ENCODE measurements at places on chromosomes 13 and 19.

GRCh38 chr13:39522329-39522728 lies 80.7 kb downstream of the LHFPL6 start:
- DNase-seq, result no peak

DNA sequence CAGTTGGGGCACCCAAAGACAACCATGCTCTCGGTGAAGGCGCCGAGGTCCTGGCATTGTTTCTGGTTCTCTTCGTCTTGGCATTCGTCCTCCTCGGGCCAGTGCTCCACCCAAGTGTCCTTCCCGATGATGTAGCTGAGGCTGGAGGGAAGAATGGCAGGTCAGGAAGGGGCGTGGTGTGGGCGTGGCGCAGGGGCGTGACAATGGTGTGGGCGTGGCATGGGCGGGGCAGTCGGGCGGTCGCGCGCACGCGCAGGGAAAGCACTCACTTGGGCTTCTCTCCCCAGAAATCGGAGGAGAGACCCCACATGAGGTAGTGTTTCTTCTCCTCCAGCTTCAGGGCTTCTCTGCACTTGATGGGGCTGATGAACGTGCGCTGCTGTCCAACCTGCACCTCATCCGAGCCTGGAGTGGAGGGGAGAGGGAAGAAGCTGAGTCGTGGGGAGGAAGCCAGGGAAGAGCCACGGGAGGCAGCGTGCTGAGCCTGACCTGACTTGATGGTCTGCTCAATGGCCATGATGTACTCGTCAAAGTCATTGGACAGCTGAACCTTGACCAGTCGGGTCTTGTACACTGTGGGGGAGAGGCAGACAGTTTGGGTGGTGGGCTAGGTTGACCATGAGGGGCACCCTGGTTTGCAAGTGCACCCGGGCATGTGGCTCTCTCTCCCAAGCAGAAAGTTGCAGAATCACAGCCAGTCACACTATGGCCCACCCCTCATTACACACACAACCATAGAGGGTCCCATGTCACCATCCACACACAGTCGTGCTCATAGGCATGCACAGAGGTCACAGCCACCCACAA lies 8.1 kb upstream of the TNFSF14 start:
- DNase-seq, result no peak

DNA sequence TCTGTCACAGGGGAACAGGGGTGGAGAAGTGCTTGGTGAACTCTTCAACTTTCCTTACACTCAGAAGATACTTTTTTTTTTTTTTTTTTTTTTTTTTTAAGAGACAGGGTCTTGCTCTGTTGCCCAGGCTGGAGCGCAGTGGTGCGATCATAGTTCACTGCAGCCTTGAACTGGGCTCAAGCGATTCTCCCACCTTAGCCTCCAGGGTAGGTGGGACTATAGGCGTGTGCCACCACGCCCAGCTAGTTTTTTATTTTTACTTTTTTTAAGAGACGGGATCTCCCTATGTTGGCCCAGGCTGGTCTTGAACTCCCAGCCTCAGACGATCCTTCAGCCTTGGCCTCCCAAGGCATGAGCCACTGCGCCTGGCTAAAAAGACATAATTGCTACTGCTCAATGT lies 11.5 kb downstream of the CEBPG start:
- DNase-seq, result no peak

DNA sequence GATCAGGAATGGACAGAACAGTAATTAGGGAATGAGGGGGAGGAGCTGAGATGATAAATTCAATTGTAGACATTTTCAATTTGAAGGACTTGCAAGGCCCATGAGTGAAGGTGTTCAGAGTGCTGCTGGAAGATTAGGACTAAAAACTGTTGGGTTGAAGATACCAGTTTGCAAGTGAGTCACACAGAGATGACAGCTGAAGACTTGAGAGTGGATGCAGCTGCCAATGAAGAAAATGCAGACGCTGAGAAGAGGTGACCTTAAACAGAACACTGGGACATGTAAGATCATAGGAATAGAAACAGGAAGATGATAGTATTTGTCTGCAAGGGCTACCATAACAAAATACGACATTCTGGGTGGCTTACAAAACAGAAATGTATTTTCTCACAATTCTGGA lies 1716.5 kb upstream of the SLC10A2 start:
- no peak for DNase-seq

DNA sequence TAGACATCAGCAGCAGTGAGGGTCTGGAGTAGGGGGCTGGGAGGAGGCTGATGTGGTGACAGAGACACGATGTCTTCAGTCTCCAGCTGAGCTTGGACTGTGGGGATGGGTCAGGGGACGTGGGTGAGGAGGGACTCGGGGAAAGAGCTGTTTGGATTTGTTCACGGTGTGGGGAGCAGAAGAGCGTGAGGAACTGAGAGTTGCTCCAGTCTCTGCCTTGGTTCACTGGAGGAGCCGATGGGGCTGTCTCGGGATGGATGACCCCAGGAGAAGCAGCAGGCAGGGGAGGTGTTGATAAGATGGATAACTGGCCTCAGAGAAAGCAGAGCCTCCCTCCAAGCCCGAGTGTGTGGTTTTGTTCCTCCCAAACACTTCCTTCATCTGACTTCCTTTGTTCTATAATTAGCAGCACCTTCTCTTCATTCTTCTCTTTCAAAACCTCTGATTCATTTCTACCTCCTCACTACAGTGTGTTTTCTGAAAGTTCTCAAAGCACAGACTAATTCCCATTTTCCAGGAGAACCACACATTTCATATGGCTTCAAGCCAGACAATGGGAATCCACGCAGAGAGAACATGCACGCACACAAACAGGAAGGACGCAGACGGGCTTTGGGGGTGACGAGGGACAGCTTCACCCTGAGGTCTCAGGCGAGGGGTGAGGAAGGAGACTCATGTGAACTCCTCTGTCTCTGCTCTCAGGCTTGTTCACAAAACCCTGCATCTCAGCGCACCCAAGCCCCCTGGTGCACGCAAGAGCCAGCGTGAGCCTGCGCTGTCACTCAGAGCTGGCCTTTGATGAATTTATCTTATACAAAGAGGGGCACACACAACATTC lies 18.6 kb downstream of the LAIR2 start:
- DNase-seq, result no peak

DNA sequence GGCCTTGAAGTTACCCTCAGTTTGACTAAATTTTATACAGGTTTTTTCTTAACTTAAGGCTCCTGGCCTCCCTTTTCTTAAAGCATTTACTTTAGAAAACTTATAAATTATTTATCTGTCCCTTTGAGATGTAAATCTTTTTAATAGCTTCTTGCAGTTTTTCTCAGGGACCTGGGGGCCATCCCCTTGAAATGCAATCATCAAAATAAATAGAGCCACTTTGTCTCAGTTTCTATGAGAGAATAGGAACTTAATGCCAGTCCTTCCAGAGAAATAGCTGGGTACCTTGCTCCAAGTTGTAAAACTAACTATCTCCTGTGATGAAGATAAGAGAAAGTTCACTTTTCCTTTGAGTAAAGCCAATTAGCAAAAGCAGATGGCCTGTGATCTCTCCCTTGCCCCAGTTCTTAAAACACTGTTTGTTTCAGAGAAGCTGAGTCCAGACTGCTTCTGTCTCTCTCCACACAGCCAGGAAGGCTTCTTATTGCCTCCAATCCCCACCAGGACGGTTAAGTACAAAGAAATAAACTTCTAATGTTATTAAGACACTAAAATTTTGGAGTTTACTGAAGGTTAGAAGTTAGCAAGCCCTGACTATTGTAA lies 913.1 kb downstream of the OLFM4 start:
- DNase-seq, result no peak

DNA sequence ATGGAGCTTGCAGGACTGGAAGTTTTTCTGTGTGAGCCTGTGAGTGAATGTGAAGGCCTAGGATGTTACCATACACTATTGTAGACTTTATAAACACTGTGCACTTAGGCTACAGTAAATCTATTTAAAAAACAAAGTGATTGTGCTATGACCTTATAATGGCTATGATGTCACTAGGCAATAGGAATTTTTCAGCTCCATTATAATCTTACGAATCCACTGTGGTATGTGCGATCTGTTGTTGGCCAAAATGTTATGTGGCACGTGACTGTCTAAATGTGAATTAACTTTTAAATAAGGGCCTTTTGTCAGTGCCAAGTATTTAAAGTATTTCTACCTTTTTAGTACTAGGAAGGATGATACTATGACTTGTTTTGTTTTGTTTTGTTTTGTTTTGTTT lies 54.9 kb downstream of the DPY19L3 start:
- DNase-seq, result no peak

DNA sequence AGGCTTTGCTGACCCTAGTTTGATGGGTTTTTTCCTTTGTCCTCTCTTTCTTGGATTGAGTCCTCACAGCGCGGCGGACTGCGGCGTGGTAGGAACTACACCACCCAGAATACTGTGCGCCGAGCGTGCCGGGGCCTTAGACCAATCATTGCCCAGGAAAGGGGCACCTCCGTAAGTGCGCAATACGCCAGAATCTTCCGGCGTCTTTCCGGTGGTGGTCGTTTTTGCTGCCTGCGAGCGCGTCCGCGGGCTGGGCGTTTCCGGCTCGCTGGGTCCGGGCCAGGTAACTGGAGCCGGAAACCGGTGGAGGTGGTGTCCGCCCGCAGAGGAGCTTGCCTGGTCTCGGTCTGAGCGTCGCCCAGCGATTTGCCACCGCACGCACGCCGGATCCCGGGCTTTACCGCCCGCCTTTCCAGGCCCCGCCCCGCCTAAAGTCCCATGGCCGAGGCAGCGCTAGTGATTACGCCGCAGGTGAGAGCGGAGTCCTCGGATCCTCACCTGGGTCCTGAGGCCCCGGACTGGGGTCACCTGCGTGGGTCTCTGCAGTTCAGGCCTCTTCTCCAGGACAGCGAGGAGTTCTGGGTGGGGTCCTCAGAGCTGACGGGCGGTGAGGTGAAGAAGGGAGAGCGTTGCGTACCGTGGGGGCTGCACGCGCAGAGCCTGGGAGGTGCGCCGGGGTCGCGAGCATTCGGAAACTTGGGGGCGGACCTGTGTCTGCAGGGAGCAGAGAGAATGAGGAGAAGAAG lies at the start of gene ZNF549:
Gene ZNF549, plus strand, starts transcription at position 221 of the 746 bp plus-strand sequence. Its CDS starts 218 bp downstream, at position 439.
- DNase-seq, result peak; percentile 89

GRCh38 chr13:30927595-30927994 lies 4.9 kb upstream of the TEX26 start:
- no peak for DNase-seq

- DNase-seq, result peak; percentile 70
Measured at GRCh38 chr19:45632468-45633196, 6.6 kb downstream of the EML2 start.

- DNase-seq, result no peak
Measured at GRCh38 chr13:32125751-32126150, 94.2 kb downstream of the FRY start.

- peak; percentile 78 for DNase-seq
Measured at GRCh38 chr19:10952809-10953208, 8.0 kb upstream of the SMARCA4 start.

- DNase-seq, result no peak
Measured at GRCh38 chr13:29718694-29719093, 123.2 kb upstream of the SLC7A1 start.

GRCh38 chr13:35479706-35480105 lies 3.2 kb upstream of the MAB21L1 start:
- no peak for DNase-seq

DNA sequence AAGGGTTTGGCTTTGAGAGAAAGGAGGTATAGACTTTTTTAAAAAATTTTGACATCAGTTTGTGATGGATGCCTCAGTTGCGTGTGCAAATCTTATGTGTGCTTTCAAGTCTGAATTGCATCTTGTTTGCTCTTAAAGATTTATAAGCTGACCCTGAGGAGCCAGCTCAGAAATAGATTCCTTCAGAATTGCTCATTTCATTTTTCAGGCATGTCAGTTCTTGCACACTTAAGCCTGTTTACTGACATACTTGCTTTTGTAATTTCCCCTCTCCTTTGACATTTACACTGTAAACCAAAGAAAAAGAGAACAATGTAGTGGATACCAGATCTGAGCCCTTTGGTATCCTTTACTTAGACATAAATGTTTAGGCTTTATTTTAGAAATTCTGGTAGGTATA lies 87.6 kb downstream of the RNF17 start:
- no peak for DNase-seq

- no peak for DNase-seq
Measured at GRCh38 chr13:100818711-100819110, 144.1 kb upstream of the TMTC4 start.

GRCh38 chr13:97267418-97268059 lies 45.4 kb downstream of the MBNL2 start:
- DNase-seq, result no peak

Measured in transverse colon (tissue), 4 donors.